Effector CD4-positive, alpha-beta T cell (primary cell): ENCODE measurements at places on chromosomes 5 and 9.

- no peak for DNase-seq
Observed at GRCh38 chr5:113382731-113383130, 52.1 kb downstream of the TSSK1B start.

- DNase-seq = no peak
Observed at GRCh38 chr9:114100536-114100935, 1.4 kb upstream of the KIF12 start.

DNA sequence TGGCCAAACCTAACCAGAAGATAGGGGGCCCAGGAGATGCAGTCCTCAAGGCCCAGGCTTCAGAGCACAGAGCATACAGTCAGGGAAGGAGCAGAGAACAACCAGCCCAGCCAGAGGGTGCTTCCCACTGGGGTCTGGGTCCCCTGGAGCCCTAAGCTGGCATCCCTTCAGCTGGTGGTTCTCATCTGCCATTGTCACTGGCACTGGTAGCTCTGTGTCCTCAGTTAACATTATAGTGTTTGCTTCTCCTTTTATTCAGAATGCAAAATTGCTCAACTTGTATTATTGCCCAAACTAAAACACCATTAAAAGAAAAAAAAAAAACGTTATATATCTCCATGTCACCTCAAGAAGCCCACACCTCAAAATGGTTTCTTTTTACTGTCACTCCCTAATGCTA is 219.2 kb downstream of the ENC1 start:
- DNase-seq = no peak

- no peak for DNase-seq
Observed at GRCh38 chr5:168217497-168217896, 73.9 kb upstream of the WWC1 start.

DNA sequence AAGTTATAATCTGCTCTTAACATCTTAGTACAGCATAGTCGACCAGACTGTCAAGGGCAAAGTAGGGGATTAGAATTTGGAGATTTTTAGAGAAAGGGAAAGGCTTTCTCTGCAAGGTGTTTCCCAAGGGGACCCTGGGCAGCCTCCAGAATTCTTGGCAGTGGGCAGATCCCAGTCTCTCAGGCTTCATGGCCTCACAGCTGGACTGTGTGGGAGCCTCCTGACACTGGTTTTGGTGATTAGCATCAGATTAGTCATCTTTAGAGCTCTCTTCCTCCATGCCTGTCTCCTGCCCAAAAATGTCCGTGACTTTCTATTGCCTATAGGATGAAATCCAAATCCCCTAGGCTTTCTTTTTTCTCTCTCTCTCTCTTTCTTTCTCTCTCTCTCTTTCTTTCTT is 370.7 kb downstream of the ZSWIM6 start:
- DNase-seq = no peak

- no peak for DNase-seq
Observed at GRCh38 chr9:421896-422295, 207.2 kb downstream of the DOCK8 start.

- DNase-seq = no peak
Observed at GRCh38 chr5:56517011-56517416, 283.9 kb upstream of the ANKRD55 start.

DNA sequence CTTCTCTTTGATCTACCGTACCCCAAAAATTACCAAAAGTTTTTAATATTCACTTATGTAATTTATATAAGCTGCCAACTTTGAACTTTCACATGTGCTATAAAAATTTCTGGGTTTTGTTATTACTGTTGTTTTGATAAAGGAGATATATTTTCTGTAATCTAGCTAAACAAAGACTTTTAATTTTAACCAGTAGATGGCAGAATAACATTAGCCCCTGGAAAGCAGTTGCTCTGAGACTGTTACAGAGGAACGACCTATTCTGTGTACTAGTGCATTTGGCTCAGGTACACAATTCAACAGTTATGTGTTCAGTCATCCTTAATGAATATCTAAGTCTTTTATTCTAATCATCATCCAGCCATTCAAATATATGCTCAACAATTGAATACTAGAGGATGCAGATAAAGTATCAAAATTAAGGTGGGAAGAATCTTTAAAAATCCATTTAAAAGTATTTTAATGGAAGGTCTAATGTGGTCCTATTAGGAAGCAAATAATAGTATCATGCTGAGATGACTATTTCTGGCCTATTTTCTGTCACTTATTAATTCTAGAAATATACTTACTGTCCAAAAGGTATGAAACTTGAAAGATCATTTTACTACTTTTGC is 8.6 kb downstream of the KLHL9 start:
- DNase-seq = peak; percentile 7

GRCh38 chr9:7640231-7640630 is 159.3 kb downstream of the DMAC1 start:
- no peak for DNase-seq
